ENCODE measurements at places on chromosomes 16 and 17. TPM values are rescaled to one million over a fixed set of nuclear protein-coding genes. Genes with fewer than 3 reads are reported as not detected.
A peak's percentile ranks its signal among the peaks of the same experiment; 100 is the strongest.

ACSM2A gene
- total RNA-seq, result not detected

DNA sequence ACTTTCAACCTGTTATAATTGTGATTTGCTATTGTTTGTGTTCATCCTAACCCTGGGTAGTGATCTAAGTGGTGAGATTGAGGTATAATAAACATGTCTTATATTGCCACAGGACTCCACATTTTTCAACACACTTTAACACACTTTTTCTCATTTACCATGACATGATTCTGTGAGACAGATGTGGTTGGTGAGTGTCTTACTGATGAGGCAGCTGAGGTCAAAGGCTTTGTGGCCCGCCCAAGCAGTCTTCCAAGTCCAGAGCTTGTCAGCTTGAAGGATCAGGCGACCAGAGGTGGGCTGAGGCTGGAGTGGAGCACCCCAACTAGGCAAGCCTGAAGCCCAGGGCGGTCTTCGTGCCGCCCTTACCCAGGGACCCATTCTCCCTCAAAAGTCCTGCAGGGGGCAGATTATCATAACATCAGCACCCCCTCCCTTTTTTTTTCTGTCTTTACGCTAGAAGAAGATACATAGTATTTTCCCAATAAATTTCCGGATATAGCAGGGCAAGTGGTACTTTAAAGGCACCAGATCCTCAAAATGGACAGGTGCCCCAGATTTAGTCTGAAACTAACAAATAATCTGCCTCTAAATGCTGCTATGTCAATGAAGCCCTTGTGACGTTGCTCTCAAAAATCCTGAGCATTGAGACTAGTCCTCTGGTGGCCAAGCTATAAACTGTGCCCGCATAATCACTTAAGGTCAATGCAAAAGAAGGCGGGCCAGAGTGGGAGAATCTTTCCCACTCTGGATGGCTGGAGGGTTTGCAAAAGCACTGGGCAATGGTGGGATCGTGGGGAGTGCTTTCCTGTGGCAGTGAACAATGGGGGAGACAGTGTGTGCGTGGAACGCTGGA is 21.1 kb downstream of the KCTD19 start:
- DNase-seq, result no peak

GRCh38 chr16:22191532-22192260 is 14.4 kb upstream of the EEF2K start:
- no peak for DNase-seq

DNA sequence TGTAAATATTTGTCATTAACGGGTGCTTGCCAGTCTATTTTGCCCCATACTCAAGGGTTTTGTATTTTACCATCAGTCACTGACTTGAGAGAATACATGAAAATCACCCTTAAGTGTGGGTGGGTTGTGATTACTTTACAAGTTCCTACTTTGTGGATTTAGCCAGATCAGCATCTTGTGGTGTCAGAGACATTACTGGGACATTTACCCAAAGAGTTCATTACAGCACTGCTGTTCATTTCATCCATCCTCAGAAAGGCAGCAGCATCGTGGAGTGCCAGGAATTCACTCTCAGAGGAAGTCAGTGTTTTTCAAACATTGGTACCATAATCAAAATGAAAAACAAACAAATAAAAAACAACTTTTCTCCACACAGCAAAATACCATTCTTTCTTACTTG is 110.8 kb downstream of the CNTNAP4 start:
- no peak for DNase-seq

SLC35G6 gene
- not detected for total RNA-seq

- no peak for DNase-seq
These were observed 36.9 kb upstream of the C17orf78 start for GRCh38 chr17:37338847-37339246.

UTS2R gene
- not detected for total RNA-seq

- no peak for DNase-seq
These were observed 80.4 kb downstream of the COX10 start for GRCh38 chr17:14149751-14150150.

CDH13 gene
- 58.0 TPM for total RNA-seq

- no peak for DNase-seq
These were observed 236.6 kb upstream of the NLRP1 start for GRCh38 chr17:5820721-5821456.

GRCh38 chr17:59845595-59846393 is 46.9 kb downstream of the TUBD1 start:
- peak; percentile 88 for DNase-seq

Measured in fibroblast of the aortic adventitia (primary cell).